ENCODE measurements at places on chromosomes 4 and X.

DNA sequence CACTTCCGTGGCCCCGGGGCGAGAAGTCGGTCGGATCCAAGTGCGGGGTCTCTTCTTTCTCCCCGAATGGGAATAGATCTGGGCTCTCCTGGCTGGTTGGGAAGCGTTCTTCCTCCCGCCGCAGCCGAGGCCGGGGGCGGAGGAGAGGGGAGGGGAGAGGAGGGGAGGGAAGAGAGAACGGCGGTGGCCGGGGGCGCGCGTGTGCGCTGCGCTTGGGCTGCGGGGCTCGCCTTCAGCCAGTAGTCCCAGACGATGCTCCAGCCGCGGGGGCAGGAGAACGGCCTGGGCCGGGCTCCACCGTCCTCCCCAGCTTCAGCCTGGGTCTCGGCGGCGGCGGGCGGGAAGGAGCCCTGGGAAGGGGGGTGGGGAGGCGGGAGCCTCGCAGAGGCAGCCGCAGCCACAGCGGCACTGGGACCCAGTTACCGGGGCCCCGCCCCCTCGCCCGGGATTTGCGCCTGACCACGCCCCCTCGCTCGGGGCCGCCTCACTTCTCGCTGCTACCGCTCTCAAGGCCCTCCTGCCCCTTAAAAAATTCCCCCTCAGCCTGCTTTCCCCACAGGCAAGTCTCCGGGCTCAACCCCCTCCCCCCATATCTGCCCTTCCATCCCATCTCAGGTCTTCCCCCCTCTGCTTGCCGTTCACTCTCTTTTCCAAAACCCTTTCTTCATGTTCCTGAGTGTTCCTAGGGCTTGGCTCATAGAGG, at the start of gene FGD1:
TSS of gene FGD1 (minus strand) at position 421 of the 703 bp plus-strand sequence. CDS start 802 bp downstream, outside the sequence.
- DNase-seq: peak; percentile 39

DNA sequence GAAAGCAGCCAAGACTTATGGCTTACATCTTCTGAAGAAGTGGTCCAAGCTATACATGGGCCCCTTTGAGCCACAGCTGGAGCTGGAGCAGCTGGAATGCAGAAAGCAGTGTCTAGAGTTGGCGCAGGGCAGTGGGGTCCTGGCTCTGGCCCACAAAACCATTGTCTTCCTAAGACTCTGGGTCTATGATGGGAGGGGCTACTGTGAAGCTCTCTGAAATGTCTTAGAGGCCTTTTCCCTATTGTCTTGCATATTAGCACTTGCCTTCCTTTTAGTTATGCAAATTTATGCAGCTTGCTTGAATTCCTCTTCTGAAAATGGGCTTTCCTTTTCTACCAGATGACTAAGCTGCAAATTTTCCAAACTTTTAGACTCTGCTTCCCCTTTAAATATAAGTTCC, 15.3 kb downstream of the NPY1R start:
- DNase-seq: no peak

- DNase-seq: no peak
These were observed 108.8 kb downstream of the HHIP start for GRCh38 chr4:144754562-144755410.

- DNase-seq: no peak
These were observed 89.7 kb downstream of the LRP2BP start for GRCh38 chr4:185305979-185306442.

DNA sequence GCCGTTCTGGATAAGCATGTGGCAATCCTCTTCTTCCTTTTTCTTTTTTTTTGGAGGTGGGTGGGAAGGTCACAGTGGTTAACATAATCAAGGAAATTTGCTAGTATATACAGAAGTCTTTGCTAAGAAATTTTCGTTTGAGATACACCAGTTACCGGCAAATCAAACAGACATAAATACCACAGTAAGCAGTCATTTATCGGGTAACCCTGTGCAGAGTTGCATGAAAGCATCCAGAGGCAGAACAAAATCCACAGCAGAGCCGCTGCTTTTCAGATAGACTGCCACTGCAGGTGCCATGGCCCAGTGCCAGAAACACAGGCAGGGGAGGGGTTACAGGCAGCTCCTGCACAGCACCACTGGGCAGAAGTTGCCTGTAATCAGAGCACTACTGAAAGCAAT, 179.1 kb upstream of the MAB21L2 start:
- DNase-seq: no peak
